ENCODE measurements at places on chromosomes 4 and X.

GRCh38 chrX:24150898-24151297 lies 1.4 kb downstream of the ZFX start:
- DNase-seq: no peak

DNA sequence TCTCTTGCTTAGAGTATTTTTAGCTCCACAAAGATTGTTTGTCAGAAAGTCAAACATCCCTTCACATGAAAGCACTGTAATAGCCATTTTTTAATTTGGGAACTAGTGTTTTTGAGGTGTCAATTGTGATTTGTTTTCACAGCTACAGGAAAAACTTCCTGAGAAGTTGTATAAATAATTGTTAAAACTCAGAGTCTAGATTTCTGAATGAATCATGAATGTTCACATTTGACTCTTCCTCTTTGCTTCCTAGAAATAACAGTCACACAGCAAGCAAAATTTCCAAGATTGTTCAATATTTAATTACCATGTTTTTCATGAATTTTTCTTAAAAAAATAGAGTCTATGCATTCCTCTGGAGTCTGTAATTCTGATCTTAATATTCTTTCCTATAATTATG lies 156.9 kb upstream of the SLC7A11 start:
- DNase-seq: no peak

DNA sequence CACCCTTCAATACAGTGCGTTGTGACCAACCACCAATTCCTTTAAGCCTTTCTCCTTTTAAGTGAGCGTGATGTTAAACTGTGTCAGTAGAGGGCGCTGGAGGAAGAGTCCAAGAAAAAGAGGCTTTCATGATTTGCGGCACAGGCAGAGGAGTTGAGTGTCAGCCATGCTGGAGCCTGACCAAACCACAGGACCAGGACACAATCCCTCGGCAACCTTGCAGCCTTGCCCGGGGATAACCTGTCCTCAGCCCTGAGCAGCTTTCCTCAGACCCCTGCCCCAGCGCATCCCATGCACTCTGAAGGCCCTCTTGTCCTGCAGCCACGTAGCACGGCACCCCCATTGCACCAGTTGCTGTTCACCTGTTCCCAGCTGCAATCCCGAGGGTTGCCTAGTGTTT lies 53.5 kb upstream of the SMIM31 start:
- no peak for DNase-seq

DNA sequence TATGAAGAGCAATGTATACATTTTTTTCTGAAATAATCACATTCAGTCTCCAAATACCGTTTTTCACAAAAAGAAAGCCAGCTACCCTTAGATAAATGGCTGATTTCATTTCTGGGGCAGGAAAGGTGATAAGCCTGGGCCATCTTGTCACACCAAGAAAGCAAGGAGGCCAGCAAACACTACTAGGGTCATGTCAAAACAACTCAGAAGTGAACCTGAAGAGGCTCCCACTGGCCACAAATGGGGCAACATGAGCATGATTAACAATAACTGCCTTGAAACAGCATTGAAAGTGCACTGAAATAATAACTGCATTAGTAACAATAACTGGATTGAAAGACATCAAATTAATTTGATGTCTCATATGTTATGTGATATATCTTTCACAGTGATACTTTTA lies 39.3 kb downstream of the SH3KBP1 start:
- DNase-seq: no peak

DNA sequence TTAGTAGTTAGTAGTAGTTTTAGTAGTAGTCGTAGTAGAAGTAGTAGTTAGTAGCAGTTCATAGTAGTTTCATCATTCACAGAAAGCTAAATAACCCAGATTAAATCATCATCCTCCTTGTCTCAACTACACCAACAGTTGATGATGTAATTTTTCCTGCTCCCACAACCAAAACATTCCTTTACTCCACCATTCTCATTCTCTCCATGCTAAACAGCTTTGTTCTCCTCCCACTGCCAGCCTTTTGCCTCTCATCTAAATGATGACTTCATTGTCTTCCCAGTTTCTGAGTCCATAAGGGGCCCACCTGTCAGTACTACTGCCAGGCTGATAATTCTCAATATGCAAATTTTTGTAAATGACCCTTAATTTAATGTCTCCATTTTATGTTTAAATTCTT lies 68.9 kb downstream of the ARHGAP24 start:
- no peak for DNase-seq

GRCh38 chr4:26048950-26049349 lies 134.9 kb downstream of the SMIM20 start:
- no peak for DNase-seq

DNA sequence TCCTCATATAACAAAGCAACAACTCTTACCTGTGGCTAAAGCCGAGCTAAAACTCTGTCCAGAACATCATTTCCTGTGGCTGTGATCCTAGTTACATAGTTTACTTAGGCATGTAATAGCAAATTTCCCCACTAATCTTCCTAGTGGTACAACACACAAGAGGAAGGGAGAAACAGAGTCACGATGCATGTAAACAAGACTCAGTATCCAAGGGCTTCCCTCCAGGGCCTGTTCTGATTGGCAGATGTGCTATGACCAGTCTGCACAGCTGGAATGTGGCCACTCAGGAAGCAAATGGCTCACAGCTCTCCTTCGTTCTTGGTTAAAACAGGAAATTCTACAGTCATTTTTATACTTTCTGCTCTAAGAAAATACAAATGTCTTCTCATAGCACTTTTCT lies 49.2 kb upstream of the PRSS48 start:
- DNase-seq: peak; percentile 82

DNA sequence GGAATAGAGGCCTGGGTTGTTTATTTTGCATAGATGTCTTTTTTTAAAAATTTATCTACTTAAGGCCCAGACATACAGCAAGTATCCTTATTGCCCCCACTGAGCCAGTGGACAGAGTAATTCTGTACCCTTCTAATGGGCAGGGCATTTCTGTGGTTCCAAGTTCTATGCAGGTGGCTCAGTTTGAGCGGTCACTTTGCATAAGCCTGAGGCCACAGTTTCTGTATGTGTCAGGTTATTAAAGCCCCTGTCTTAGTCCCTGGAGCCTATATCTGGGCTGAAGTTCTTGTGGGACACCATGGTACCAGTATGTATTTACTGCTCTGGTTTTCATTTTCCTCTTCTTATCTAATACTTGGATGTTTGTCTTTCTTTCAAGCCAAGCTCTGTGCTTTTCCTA lies 168.8 kb downstream of the MID1IP1 start:
- DNase-seq: no peak

DNA sequence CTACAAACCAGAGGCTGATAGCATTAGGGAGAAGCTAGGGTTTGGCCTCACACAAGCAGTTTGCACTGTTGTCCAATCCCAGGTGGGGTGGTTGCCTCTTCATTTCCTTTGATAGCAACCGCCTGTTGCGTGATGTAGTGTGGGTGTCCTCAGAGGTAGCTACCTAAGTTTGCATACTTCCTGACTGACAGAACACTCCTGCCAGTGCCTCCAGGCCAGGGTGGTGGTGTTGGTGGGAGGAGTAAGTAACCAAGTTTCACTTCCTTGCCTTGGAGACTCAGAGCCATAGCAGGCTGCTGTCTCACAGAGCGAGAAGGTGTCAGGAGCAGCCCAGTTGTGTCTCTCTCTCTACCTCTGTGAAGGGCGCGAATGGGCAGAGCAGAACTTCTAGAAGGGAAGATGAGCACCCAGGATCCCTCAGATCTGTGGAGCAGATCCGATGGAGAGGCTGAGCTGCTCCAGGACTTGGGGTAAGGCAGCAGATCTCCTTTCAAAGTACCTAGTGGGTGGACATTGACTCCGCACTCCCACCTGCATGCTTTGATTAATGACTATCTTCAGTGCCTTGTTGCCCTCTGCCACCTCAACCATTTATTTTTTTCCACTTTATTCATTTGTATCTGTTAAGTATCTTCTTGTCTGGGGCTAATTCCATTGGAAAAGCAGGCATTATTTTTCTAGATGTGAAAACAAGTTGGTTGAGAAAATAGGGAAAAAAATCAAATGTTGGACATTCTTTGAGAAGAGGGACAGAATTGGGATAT lies at the start of gene DAPP1:
Gene DAPP1, plus strand, starts transcription at position 283 of the 764 bp plus-strand sequence. Its CDS starts 87 bp downstream, at position 370.
- peak; percentile 58 for DNase-seq
